T-cell (primary cell): ENCODE measurements at places on chromosomes 11 and 22. TPM values are rescaled to one million over a fixed set of nuclear protein-coding genes. Genes with fewer than 3 reads are reported as not detected.

- H3K4me1 ChIP-seq: peaks cover 11% of the 10 kb centered on the region
- no peak for DNase-seq
- no peaks in the 10 kb centered on the region for H3K36me3 ChIP-seq
Observed at GRCh38 chr22:43017525-43018460, 2.8 kb upstream of the PACSIN2 start.

RFPL2 gene
- total RNA-seq: 0.60 TPM

ZNF202 gene
- total RNA-seq: 22.6 TPM

DNA sequence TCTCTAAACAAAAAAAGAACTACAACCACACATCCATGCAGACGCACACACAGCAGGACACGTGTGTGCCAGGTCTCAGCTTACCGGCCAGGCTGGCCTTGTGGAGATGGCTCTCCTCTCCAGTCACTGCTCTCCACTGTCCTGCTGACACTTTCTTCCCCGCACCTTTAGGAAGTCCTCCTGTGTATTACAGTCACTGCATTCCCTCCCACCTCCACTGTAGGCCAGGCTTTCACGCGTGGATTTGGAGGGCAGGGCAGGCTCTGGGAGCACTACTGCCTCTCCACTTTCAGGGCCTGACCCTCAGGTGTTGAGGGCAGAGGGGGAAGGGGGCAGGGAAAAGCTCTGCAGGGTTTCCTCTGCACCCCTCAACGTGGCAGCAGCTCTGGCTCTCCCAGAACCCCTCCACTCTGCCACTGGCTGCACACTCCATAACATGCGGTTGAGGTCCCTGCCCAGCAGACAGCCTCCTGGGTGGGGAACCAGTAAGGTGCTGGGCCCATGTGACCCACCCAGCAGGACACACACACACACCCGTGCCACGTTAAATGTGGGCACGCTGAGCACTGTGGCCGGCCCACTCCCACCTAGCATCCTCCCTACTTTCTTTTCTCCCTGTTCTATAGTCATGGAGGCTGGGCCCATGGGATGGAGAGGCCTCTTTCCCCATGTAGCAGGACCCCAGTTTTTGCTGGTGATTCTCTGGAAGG lies 107.0 kb upstream of the PITPNB start:
- no peaks in the 10 kb centered on the region for H3K36me3 ChIP-seq
- no peak for DNase-seq
- H3K4me1 ChIP-seq: no peaks in the 10 kb centered on the region

DNA sequence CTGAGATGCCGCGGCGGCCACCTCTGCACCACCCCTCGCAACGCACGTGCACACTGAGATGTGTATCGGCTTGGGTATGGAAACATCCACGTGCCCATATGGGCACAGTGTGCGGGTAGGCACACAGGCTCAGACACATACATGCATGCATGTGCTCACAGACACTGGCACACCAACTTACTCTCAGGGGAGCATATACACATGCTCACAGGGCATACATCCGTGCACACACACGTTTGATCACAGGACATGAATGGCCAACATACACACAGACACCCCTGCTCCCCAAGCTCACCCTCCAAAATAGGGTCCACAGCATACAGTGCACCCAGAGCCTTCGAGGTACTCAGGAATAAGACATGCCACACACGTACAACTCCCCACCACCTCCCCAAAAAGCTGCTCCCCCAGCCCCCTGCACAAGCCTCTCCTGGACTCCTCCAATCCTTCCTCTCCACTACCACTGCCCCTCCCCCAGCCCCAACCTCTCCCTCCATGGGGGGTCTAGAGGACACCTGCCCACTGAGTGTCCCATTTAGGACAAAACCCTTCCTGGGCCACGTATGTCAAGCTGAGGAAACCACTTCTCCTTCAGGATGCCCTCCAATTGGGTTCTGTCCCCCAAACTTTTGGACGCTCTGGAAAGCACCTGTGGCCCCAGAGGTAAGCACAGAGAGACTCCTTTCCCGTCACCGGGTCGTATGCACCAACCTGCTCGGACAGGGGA lies 53.1 kb downstream of the SLC22A12 start:
- no peak for DNase-seq
- H3K27ac ChIP-seq: no peak overlapping the region
- H3K27me3 ChIP-seq: peaks cover 2% of the 10 kb centered on the region
- no peaks in the 10 kb centered on the region for H3K36me3 ChIP-seq
- no peaks in the 10 kb centered on the region for H3K4me1 ChIP-seq

DNA sequence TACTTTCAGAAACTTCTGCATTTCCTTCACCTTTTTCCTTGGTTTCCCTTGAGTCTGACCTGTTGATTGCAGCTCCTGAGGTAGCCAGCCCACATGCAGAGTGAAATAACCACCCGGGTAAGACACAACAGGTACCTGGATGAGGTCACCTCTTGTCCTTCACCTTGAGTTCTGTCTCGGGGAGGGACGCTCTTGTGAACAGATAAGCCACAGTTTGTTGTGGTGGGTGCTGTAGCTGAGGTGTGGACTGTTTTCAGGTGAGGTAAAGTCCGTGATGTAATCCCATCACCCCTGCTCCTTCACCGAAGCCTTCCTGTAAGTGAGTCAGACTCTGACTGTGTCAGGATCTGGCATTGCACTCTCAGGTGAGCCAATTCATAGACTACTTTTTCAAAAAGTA lies 183.1 kb downstream of the NAV2 start:
- H3K36me3 ChIP-seq: no peaks in the 10 kb centered on the region
- no peaks in the 10 kb centered on the region for H3K4me1 ChIP-seq
- H3K4me3 ChIP-seq: no peak overlapping the region
- no peak overlapping the region for H3K27ac ChIP-seq

EIF3D gene
- 249 TPM for total RNA-seq

MS4A15 gene
- not detected for total RNA-seq

BIRC3 gene
- 83.3 TPM for total RNA-seq

DNA sequence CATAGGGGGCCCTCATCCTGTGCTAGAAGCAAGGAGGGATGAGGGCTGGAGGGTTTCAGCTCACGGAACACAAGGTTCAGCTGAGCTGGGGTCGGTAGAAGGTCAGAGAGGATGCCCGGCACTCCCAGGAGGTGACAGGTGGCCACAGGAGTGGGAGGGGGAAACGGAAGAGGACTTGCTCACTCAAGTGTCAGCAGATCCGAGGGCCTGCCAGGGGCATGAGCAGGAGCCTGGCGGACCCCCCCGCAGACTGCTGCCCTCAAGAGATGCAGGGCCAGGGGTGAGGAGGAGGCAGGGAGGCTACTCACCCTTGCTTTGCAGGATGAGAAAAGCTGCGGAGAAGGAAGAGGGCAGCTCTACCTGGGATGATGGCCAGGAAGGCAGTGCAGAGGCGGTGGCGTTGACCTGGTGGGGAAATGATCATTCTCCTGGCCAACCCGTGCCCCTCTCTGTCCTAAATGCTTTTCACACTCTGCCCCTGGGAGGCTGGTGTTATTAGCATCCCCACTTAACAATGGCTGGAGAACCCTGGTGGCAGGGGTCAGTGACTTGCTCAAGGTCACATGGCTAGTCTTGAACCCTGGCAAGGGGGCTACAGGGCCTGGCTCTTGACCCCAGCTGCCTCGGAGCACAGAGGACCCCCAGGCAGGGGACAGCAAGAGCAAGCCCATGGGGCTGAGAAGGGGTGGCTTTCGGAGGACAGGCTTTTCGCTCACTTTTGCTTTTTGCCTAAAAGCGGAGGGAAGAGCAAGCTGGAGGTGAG lies 30.1 kb upstream of the CSNK1E start:
- H3K4me3 ChIP-seq: no peak overlapping the region
- no peaks in the 10 kb centered on the region for H3K36me3 ChIP-seq
- H3K4me1 ChIP-seq: no peaks in the 10 kb centered on the region
- DNase-seq: no peak

TCN2 gene
- 0.26 TPM for total RNA-seq

PKP3 gene
- 0.49 TPM for total RNA-seq

GRCh38 chr11:130760515-130761125 lies 155.7 kb downstream of the SNX19 start:
- no peaks in the 10 kb centered on the region for H3K4me1 ChIP-seq
- no peak overlapping the region for H3K4me3 ChIP-seq
- H3K27me3 ChIP-seq: peaks cover 8% of the 10 kb centered on the region
- no peak for DNase-seq

DNA sequence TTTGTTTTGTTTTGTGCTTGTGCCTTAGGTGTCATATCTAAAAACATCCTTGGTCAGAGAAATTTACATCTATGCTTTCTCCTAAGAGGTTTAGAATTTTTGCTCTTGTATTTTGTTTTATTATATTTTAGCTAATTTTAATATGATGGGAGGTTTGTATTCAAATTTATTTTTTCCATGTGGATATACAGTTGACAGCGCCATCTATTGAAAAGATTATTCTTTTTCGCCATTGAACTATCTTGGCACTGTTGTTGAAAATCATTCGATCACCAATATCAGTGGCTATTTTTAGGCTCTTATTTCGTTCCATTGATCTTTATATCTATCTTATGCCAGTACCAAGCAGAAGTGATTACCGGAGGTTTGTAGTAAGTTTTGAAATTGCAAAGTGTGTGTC lies 510.3 kb downstream of the BRD1 start:
- H3K36me3 ChIP-seq: no peaks in the 10 kb centered on the region
- H3K4me3 ChIP-seq: no peak overlapping the region
- H3K4me1 ChIP-seq: no peaks in the 10 kb centered on the region
- DNase-seq: no peak
- peaks cover 3% of the 10 kb centered on the region for H3K27me3 ChIP-seq
- no peak overlapping the region for H3K27ac ChIP-seq

GRCh38 chr11:24267014-24267413 lies 229.8 kb upstream of the LUZP2 start:
- H3K4me1 ChIP-seq: no peaks in the 10 kb centered on the region
- H3K4me3 ChIP-seq: no peak overlapping the region
- H3K36me3 ChIP-seq: no peaks in the 10 kb centered on the region
- DNase-seq: no peak

DNA sequence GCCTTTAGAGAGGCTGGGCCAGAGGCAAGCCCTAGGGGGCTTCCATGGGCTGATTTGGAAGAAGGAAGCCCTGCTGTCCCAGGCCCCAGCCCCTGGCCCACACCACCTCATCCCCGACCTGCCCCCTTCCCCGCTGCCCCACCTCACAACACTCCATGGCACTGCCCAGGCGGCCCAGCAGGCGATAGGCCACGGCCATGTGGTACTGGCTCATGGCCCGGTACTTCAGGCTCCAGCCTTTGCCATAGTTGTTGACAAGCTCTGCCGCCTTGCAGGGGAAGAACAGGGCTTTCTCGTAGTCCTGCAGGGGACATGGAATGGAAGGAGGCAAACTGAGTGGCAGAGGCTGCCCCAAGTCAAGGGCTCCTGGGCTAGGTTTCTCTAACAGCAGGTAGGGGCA lies 6.4 kb downstream of the RAPSN start:
- H3K27me3 ChIP-seq: no peaks in the 10 kb centered on the region
- H3K36me3 ChIP-seq: no peaks in the 10 kb centered on the region
- no peak for DNase-seq
- no peak overlapping the region for H3K27ac ChIP-seq

PPP2R1B gene
- 44.1 TPM for total RNA-seq

MS4A4E gene
- total RNA-seq: not detected

DNA sequence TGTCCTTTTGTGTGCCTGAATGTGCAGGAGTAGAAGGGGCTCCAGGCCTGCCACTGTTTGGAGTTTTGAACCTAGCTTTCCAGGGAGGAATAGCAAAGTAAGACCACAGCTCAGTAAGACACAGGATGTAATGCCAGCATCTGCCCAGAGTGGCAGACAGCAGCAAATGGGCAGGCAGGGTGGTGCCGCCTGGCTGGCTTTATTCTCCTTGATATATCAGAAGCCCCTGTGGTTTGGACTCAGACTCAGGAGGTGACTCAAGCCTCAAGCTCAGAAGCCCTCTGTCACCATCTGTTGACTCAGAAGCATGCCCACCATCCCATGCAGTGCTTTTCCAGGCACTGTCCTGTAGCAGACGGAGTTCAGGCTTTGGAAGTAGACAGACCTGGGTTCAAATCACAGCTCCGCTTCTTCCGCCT lies 72.7 kb upstream of the TTC12 start:
- H3K4me1 ChIP-seq: no peaks in the 10 kb centered on the region
- no peak overlapping the region for H3K4me3 ChIP-seq
- no peak overlapping the region for H3K27ac ChIP-seq
- DNase-seq: no peak

PPP6R3 gene
- total RNA-seq: 111 TPM

GRCh38 chr22:44682556-44683168 lies 19.3 kb upstream of the PRR5 start:
- no peaks in the 10 kb centered on the region for H3K27me3 ChIP-seq
- no peaks in the 10 kb centered on the region for H3K36me3 ChIP-seq
- DNase-seq: no peak
- no peak overlapping the region for H3K27ac ChIP-seq
- H3K4me3 ChIP-seq: no peak overlapping the region

DNA sequence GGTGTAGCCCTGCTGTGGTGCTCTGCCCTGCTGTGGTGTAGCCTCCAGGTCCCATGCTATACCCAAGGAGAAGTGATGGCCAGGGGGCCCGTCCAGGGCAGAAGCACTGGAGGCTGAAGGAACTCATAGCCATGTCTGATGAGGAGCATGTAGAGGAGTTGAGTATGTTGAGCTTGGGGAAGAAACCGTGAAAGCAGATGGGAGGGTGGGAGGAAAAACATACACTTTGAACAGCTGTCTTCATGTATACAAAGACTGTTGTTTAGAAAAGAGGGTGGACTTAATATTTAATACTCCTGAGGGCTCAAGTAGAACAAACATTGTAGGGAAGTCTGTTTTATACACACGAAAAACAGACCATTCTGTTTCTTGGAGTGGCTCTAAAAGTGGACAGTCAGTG lies 26.6 kb upstream of the TTC12 start:
- peaks cover 3% of the 10 kb centered on the region for H3K4me1 ChIP-seq
- H3K27ac ChIP-seq: no peak overlapping the region
- no peak overlapping the region for H3K4me3 ChIP-seq
- no peaks in the 10 kb centered on the region for H3K27me3 ChIP-seq

GRCh38 chr22:21448627-21449416 lies 18.4 kb upstream of the TMEM191C start:
- no peak for DNase-seq
- no peaks in the 10 kb centered on the region for H3K27me3 ChIP-seq
- H3K4me3 ChIP-seq: no peak overlapping the region
- peaks cover 17% of the 10 kb centered on the region for H3K36me3 ChIP-seq
- no peak overlapping the region for H3K27ac ChIP-seq

DNA sequence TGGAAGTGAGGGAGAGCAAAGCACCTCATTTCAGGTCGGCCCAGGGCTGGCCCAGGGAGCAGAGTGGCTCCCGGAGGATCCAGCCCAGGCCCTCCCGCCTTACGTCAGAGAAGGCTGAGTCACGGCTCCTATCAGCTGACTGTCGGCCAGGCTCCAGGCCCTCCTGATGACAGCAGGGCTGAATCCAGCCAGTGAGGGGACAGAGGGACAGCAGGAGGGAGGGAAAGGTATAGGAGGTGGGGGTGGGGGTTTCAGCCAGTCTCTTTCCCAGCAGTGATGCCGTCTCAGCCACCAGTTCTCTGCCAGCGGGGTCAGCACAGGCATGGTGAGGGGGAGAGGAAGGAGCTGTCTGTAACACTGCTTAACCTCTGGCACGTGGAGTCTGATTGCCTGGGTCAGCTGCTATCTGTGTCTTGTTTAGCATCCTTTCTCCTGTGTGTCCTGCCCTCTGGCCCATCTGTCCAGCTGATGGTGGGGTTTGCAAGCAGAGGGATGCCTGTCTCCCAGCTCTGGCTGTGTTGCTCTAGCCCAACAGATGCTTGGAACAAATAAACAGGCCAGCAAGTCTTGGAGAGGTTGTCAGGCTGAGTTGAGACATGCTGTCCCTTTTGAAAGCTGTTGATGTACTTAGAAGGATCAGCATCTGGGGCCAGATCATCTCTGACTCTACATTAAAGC lies 74.0 kb downstream of the ADAMTS15 start:
- H3K36me3 ChIP-seq: no peaks in the 10 kb centered on the region
- H3K27ac ChIP-seq: no peak overlapping the region
- no peaks in the 10 kb centered on the region for H3K4me1 ChIP-seq
- DNase-seq: no peak

SYT9 gene
- total RNA-seq: not detected

TEX54 gene
- total RNA-seq: not detected

NDUFA6 gene
- 36.6 TPM for total RNA-seq

ZP1 gene
- 1.0 TPM for total RNA-seq
